ENCODE measurements at places on chromosomes 1 and 21.

DNA sequence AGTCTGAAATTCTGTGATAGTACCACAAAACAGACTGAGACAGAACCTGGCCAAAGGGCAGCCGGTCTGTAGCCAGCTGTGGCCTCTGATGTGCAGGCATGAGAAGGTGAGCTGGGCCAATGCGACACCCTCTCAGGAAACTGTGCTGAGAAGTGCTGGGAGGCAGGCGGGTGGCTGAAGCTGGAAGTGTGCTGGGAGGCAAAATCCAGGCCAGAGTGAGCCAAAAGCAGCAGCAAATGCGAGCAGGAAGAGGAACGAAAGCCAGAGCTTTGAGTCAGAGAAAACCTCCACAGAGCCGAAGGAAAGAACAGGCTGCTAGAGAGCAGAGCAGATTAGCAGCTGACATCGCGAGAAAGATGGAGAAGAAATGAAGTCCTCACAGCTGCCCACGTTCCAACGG lies 10.2 kb upstream of the ATP13A2 start:
- DNase-seq, result no peak

DNA sequence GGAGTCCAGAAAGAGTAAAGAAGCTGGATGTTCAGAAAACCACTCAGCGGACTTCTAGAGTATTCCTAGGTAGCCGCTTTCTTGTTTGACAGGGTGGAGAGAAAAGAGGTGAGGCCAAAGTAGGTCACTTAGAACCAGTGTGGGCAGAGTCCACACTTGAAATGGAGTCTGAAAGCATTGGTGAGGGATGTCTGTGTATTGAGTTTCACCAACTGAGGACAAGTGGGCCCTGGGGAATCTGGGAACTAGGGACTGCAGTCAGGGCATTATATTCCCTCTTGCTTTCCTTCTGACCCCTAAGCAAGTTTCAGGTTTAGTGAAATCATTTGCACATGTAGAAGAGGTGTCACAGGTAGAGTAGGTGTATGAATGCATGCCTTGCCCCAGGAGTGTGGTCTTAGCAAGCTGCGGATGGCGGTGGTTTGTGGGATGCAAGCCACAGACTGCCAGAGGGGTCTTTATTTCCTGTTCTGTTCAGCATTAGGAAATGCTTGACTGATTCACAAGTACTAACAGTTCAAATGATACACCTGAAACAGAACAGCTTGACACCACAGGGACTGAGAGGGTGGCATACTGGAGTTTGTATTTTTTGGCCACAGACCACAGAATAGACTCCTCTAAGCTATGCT lies 1.1 kb upstream of the GNG12 start:
- DNase-seq, result no peak

GRCh38 chr1:166272155-166272554 lies 105.4 kb upstream of the FAM78B start:
- no peak for DNase-seq

DNA sequence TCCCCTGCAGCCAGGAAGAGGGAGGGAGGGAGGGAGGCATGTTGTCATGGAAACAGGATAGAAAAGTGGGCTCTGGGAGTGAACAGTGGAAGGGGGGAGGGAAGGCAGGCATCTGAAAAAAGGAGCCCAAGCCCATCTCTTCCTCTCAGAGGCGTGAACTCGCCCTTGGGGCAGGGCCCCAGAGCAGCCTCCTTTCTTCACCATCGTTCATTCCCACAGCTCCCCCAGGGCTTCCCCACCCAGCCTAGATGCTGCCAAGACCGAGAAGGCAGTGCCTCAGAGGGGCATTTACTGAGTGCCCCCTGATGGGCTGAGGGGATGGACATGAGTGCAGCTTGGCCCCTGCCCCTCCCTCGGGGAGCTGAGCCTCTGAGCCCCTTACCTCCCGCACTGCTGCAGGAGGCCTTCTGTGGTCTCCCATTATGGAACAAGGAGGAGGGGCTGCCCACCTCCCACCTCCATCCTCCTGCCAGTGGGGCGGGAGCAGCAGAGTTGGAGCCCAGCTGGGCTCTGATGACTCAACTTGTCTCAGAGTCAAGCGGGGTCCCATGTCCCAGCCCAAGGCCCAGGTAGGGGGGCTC lies 39.1 kb upstream of the KIF21B start:
- DNase-seq, result no peak

GRCh38 chr1:93810316-93810715 lies 68.7 kb downstream of the DNTTIP2 start:
- DNase-seq, result no peak

DNA sequence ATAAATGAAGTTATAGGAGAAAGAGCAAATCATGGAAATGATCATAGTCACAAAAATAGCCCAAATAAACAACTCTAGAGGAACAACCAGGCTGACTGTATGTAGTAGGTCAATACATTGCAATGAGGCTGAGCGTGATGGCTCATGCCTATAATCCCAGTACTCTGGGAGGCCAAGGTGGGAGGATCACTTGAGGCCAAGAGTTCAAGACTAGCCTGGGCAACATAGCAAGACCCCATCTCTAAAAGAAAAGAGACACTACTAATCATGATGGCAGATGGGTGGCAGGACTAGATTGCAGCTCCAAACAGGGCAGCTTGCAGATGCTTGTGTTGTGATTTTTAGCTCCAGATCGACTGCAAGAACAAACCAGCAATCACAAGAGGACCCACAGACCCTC lies 27.6 kb downstream of the NDC1 start:
- DNase-seq, result no peak

DNA sequence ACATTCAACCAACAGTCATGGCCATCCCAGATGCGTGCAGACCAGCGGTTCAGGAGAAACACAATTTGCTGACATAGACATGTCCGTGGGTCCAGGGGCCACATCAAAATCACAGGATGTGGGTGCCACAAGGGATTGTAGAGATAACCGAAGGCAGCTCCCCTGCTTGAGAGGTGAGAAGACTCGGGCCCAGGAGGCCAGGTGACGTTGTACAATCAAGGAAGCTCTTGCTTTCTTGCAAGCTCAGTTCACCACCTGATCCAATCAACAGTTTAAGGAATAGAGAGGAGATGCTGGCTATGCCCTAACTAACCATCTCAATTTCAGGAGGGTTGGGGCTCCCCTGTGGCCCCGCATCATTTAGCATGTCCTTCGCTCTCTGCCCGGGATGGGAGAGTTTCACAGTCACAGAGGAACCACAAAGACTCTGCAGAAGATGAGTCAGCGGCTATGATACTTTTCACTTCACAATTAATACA lies 19.5 kb downstream of the UBASH3A start:
- peak; percentile 50 for DNase-seq

DNA sequence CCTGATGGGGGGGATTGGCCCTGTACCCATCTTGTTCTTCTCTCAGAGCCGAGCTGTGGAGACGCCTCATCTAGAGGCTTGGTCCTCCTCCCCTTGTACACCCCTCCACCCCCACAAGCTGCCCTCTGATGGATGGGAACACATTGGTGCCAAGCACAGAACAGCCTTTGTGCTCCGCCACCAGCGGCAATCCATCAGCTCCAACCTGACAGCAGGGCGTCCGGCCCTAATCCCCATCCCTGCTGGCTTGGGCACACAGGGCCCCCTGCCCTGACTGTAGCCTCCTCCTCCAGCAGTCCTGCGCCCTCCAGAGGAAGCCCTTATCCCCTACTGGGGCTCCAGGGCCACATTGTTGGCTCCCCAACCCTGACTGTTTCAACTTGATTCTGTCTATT lies 3.8 kb upstream of the MYOG start:
- no peak for DNase-seq

DNA sequence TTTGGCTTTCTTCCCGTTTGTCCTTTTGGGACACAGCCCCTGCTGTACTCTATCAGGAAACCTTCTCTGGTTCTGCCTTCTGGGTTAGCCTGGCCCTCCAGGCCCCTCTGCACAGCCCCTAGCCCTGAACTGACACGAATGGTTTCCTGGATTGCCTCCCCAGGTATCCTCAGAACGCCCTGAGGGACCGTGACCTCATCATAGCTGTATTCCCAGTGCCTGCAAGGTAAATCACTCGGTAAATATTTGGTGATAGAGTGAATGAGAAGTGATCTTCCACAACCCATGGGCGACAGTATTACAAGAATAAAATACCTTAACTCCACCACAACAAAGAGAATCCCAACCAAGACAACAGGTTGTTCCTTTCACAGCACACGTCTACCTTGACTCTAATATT lies 637.2 kb downstream of the SMYD3 start:
- DNase-seq, result no peak

GRCh38 chr1:32998064-32998463 lies 33.5 kb upstream of the RNF19B start:
- DNase-seq, result no peak

DNA sequence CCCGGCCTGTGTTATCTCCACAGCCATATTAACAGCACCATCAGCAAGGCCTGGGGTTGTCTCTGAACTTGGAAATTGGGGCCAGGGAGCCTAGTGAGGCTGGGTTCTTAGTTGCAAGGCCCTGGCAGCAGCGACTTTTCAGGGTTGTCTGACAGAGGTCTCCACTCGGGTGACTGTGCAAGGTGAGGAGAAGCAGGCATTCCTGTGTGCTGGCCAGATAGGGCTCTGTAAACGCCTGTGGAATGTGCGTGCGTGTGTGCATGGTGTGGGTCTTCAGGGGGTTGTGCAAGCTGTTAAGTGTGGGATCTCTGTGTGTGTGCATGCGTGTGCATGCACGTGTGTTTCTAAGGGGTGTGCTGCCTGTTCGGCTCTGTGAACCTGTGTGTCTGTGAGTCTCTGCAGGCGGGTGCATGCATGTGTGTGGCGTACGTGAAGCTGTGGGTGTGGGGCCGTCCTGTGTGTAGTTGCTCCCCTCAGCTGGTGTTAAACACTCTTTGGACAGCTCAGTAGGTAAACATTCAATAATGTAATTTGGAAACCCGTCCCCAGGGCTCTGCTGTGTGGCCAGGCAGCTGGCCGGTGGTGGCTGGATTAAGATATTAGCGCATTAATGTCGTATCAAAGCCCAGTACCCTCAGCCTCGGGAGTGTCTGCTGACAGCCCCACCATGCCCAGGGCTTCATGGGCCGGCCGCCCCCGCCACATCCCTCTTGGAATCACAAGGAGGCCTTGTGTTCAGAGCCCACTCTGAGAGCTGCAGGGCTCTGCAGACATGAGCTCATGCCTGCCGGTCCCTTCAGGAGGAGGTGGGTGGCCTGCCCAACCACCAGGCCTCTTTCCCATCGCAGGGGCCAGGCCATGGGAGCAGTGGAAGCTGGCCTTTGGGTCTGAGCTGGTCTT lies 189.9 kb downstream of the FOXD2 start:
- no peak for DNase-seq

DNA sequence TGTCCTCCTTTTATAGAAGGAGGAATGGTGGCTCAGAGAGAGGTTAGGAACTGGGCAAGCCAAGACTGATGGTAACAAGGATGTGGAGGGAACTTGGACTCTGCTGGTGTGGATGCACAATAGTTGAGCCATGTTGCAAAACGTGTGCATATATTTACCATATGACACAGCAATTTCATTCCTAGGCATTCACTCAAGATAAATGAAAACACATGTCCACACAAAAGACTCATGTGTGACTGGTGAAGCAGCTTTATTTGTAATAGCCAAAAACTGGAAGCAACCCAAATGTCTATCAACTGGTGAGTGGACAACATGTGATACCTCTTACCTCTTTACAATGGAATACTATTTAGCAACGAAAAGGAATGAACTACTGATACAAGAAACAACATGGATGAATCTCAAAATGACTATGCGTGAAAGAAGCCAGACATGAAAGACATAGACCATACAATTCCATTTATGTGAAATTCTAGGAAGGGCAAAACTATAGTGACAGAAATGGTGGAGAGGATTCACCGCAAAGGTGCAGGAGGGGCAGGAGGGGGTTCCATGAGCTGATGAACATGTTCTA lies 36.2 kb downstream of the CAMK2N1 start:
- no peak for DNase-seq

DNA sequence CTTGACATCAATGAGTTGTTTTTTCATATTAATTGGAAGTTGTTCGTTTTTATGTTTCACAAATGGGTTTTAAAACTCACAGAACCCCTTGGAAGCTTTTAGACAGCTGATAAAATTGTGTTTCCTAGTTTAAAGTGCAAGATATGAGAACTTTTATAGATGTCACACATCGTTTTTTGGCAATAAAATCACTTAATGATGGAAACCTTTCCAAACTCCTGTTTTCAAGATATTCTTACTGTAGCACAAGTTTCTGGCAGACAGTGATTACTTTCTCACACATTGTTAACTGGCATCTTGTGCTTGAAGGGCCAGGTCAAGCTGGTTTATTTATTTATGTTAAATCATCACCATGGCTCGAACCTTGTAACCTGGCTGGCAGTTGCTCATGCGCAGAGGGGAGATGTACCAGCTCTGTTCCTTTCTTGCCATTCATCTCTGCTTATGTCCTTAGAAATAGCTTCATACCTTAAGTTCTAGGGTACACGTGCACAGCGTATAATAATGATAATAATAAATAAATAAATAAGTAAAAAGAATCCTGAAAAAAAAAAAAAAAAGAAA lies 10.2 kb upstream of the RCAN1 start:
- DNase-seq, result no peak

- no peak for DNase-seq
Measured at GRCh38 chr1:9195651-9196050, 38.9 kb upstream of the H6PD start.

- DNase-seq, result peak; percentile 82
Measured at GRCh38 chr1:204503122-204503912, 8.7 kb upstream of the PIK3C2B start.

DNA sequence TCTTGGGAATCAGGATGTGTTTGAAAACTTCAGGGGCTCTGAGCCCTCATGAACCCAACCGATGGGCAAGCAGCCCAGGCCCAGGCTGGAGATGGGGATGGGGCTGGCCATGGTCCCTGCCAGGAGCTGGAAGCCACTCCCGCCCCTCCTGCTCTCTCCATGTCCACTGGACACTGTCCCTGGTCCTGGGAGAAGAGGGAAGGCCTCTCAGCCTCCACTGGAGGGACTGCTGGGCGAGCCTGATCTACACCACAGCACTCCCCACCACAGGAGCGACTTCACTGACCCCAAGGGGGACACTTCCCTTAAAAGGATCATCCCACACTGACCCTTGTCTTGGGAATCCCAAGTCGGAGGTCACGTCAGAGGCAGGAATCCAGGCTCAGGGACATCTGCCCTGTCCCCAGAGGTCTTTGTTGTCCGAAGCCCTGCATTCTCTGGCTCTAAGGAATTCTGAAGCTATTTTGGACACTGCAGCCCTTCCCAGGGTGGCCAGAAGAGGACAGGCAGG lies 16.9 kb upstream of the COL18A1 start:
- DNase-seq, result no peak

DNA sequence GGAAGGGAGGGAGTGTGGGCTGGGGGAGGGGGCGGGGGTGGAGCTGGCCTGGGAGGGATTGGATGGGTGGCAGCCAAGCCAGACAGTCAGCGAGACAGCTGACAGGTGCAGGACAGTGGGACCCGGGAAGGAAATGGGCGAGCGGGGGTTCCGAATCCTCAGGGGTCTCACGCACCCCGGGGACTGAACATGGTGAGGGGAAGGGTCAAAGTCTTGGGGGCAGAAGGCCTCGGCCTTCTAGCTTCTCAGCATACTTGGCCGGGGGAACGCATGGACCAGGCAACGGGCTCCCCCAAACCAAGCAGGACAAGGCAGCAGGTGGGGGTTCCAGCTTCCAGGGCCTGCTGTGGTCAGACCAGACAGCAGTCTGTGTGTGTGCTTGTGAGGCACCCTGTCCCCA lies 23.1 kb downstream of the CASZ1 start:
- no peak for DNase-seq

GRCh38 chr21:28633839-28634555 lies 358.7 kb downstream of the LTN1 start:
- DNase-seq, result no peak

All from CD4-positive, alpha-beta T cell treated with Interleukin-12 subunit alpha and Interleukin-12 subunit beta, for 1 hour (primary cell).